ENCODE measurements at places on chromosomes 2 and 18. TPM values are rescaled to one million over a fixed set of nuclear protein-coding genes. Genes with fewer than 3 reads are reported as not detected.

GDF7 gene
- 0.62 TPM for total RNA-seq

HES6 gene
- total RNA-seq: 6.1 TPM

MPV17 gene
- 79.2 TPM for total RNA-seq

TMEM150A gene
- total RNA-seq: 28.9 TPM

FMNL2 gene
- total RNA-seq: 77.9 TPM

DHRS9 gene
- 6.1 TPM for total RNA-seq

RESP18 gene
- not detected for total RNA-seq

DCDC2C gene
- not detected for total RNA-seq

PGAP1 gene
- 12.0 TPM for total RNA-seq

SAG gene
- not detected for total RNA-seq

MSH2 gene
- total RNA-seq: 13.1 TPM

RAPGEF4 gene
- 14.6 TPM for total RNA-seq

KIF3C gene
- total RNA-seq: 6.0 TPM

ANKRD44 gene
- total RNA-seq: 58.7 TPM

GALNT3 gene
- 27.8 TPM for total RNA-seq

MCFD2 gene
- 82.3 TPM for total RNA-seq

POTEE gene
- total RNA-seq: 0.18 TPM

GNLY gene
- total RNA-seq: 21.5 TPM

CRACDL gene
- 17.8 TPM for total RNA-seq

TTL gene
- total RNA-seq: 48.5 TPM

NYAP2 gene
- total RNA-seq: 1.1 TPM

TMEM247 gene
- not detected for total RNA-seq

ICA1L gene
- total RNA-seq: 5.6 TPM

NETO1 gene
- total RNA-seq: not detected

TMEM200C gene
- total RNA-seq: 0.50 TPM

CTLA4 gene
- total RNA-seq: 0.86 TPM

CIB4 gene
- total RNA-seq: not detected

ALKAL2 gene
- total RNA-seq: 6.7 TPM

RASGRP3 gene
- 13.7 TPM for total RNA-seq

EFHD1 gene
- total RNA-seq: 7.7 TPM

HOXD9 gene
- total RNA-seq: 0.86 TPM

FER1L5 gene
- total RNA-seq: 0.44 TPM

GALR1 gene
- total RNA-seq: not detected

TBR1 gene
- total RNA-seq: not detected

ABCB11 gene
- 0.32 TPM for total RNA-seq

UGT1A10 gene
- not detected for total RNA-seq

LONRF2 gene
- total RNA-seq: 2.1 TPM

DYNAP gene
- not detected for total RNA-seq

ANO7 gene
- total RNA-seq: 1.3 TPM

SERPINB4 gene
- total RNA-seq: not detected

HOXD12 gene
- not detected for total RNA-seq

CHRNA1 gene
- not detected for total RNA-seq

HJURP gene
- total RNA-seq: 1.5 TPM

SLC16A14 gene
- 2.2 TPM for total RNA-seq

FSIP2 gene
- total RNA-seq: 0.27 TPM

LDAH gene
- total RNA-seq: 18.3 TPM

AQP12A gene
- not detected for total RNA-seq

DNER gene
- total RNA-seq: 1.2 TPM

ICOS gene
- total RNA-seq: 3.0 TPM

OXER1 gene
- 1.9 TPM for total RNA-seq

CCDC74B gene
- 7.2 TPM for total RNA-seq

UGT1A3 gene
- not detected for total RNA-seq

COBLL1 gene
- total RNA-seq: 89.4 TPM

PROKR1 gene
- not detected for total RNA-seq

FZD7 gene
- total RNA-seq: 15.2 TPM

FAP gene
- 3.4 TPM for total RNA-seq
